HS-5 (cell line): ENCODE measurements at places on chromosomes 12 and 14.

GRCh38 chr12:94616203-94616729 lies 34.1 kb downstream of the TMCC3 start:
- no peak for DNase-seq

DNA sequence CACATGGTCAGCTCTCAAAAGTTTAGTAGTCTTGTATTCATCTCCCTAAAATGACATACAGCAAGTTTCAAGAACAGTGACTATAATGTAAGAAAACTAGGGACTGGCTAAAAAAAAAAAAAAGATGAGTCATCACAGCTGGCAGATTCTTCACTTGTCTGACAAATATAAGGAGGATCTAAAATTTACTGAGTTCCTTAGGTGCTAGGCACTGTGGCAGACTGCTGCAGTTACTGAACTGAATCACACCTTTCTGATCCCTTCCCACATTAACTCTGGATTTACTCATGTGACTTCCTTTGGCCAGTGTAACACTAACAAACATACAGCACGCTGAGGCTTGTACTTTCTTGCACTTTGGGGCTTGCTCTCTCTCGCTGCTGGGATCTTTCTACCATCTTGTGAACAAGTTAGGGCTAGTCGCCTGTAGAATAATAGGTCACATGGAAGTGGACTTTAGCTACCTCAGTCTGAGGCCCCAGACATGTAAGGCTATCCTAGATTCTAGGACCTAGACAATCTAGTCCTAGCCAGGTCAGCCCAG lies 32.1 kb downstream of the BAZ1A start:
- DNase-seq = peak; percentile 41

DNA sequence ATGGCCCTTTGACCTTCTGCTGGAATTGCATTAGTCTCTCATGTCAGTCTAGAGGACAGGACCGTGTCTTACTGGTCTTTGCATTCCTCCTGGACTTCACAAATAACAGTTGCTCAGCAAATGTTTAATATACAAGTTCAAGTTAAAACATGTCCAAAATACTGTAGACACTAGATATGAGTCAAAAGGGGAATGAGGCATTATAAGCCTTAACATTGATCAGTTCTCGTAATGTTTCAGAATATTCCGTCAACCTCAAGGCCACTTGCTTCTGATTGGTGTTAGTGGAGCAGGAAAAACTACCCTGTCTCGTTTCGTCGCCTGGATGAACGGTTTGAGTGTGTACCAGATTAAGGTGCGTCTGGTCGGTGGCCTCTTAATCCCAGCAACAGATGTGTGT lies 59.9 kb downstream of the HSP90AA1 start:
- no peak for DNase-seq

DNA sequence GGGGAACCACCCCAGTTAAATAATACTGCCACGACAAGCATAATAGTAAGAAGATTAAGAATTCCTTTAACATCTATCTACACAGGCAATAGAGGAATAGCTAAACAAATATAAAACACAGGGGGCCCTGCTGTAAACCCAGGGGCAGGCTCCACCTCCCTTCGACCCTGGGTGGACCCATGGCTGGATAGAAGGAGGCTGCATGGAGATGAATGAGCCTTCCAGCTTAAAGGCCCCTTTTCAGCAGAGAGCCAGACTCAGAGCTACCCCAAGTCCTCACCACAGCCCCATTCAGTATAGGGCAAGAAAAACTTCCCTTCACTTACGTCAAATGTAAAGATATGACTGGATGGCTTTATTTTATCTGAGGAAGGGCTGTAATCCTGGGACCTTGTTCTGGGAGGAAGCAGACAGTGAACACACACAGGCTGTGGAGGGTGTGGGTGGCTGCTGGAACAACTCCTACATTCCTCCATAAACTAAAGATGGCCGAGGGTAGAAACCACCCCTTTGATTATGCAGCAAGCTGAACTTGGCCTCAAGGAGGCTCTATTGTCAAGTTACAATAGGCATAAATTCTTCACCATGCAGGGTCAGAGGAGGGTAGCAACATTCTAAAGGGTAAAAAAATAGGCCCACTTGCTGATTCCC lies 30.4 kb downstream of the NUAK1 start:
- no peak for DNase-seq

DNA sequence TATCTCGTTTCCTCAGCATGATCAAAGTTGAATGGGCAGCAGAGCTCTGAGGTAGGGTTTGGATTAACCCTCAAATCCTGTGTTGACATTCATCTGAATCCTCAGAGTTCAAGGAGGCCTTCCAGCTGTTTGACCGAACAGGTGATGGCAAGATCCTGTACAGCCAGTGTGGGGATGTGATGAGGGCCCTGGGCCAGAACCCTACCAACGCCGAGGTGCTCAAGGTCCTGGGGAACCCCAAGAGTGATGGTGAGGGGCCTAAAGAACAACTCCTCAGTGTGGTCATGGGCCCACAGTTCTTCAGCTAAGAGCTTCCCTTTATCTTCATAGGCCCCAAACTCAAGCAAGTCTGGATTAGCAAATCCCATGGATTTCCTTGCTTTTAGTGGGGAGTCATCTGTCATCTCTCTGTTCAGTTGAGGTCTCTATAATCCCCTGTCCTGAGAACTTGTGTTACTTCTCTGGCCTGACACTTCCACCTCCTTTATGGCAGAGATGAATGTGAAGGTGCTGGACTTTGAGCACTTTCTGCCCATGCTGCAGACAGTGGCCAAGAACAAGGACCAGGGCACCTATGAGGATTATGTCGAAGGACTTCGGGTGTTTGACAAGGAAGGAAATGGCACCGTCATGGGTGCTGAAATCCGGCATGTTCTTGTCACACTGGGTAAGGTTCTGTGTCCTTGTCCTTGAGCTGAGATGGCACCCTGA lies 1.5 kb downstream of the MYL6 start:
- no peak for DNase-seq

DNA sequence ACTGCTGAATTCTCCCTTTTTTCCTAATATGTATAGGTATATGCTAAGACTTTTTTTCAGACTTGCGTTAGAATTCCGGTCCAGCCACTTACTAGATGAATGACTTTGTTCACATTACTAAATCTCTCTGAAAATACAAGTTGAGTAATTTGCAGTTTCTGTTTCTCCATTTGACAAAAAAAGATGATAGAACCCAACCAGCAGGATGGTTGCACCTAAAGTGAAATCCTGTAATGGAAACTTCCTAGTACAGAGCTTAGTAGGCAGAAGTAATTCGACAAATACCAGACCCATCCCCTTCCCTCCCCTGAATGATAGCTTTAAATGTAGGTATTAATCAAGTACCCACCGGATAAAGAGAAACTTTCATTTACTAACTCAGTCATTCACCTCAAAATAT lies 113.6 kb upstream of the RAP1B start:
- no peak for DNase-seq
